ENCODE measurements at places on chromosomes 12 and 14.
A peak's percentile ranks its signal among the peaks of the same experiment; 100 is the strongest.

GRCh38 chr14:58765843-58766242, 128.1 kb downstream of the DACT1 start:
- DNase-seq, result no peak

DNA sequence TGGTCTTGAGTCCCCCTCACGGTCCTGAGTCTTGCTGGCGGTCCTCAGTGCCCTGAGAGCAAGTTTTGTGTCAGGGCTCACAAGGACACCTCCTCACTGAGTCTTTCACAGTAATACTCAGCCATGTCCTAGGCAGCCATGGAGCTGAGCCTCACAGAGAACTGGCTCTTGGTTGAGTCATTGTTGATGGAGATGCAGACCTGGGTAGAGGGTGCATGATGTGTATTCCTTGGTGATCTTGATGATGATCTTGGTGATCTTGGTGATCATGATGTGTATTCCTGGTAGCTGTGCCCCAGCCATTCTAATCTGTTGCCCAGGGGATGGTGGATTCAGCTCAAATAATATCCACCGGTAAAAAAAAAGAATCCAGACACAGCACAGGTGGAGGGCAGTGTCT, 495.4 kb downstream of the TMEM121 start:
- no peak for DNase-seq

- no peak for DNase-seq
These were observed 150.2 kb downstream of the TTLL5 start for GRCh38 chr14:75811136-75811829.

- DNase-seq, result no peak
These were observed 173.9 kb downstream of the TTC7B start for GRCh38 chr14:90642244-90642717.

DNA sequence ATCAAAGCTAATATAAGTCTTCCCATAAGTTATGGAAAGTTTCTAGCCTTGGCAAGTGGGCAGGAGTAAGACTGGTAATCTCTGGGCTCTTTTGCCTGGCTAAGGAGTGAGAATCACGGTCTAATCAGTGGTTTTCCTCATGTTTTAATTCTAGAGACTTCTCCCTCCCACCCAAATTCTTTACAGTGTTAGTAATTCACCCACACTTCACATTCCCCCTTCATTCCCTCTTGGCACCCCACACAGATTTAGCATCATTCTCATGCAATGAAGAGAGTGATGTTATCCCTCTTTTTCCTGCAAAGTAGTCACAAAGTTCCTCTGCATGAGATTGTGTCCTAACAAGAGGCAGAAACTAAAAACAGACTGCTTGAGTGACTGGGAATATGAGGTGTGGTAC, 28.6 kb upstream of the CACNA2D4 start:
- no peak for DNase-seq

- no peak for DNase-seq
These were observed 30.2 kb downstream of the TTC9 start for GRCh38 chr14:70671652-70672644.

GRCh38 chr12:6961278-6961694, 9.2 kb downstream of the PHB2 start:
- DNase-seq, result peak; percentile 97

DNA sequence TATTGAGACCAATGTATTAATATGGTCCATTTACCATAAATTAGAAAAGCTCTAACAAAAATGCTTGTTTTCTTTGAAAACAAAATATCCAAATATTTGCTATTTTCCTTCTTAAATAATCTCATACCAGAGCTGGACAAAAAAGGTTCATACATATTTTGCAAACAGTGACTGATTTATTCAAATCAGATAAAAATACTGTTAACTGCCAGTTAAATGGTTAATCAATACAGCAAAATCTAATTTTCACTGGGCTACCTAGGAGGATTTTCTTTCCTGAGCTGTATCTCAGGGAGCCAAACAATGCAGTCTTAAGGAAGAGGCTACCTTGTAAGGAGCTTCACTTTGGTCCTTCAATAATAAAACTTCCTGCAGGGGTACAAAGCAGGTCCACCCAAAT, 2.0 kb downstream of the FERMT2 start:
- DNase-seq, result no peak

GRCh38 chr14:76007852-76008251, 22.3 kb downstream of the IFT43 start:
- no peak for DNase-seq

- no peak for DNase-seq
These were observed 1283.2 kb downstream of the TMEM121 start for GRCh38 chr14:106809615-106810014.

Measured in activated CD4-positive, alpha-beta T cell treated with anti-CD3 and anti-CD28 coated beads, Interleukin-2, amount 50 U/mL, for 4 hours (primary cell).